Left ventricle myocardium inferior (tissue), 1 donor: ENCODE measurements at places on chromosomes 6 and 20. TPM values are rescaled to one million over a fixed set of nuclear protein-coding genes. Genes with fewer than 3 reads are reported as not detected.

DNA sequence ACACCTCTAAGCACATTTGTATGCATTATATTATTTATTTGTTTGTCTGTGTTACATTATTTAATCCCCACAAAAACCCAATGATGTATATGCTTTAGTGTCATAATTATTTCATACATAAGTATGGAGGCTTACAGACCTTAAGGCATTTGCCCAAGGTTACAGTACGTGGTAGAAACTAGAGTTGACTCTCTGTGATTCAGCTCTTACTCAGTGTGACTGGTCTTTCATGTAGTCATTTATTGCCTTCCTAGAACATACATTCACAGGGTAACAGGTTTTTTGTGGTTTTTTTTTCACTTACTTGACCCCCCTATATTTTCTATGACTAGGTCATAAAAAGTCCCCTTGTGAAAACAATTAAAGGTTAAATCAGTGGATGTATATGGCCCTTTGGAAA is 566.8 kb downstream of the TFAP2A start:
- DNase-seq = no peak

- no peak for DNase-seq
Observed at GRCh38 chr6:39839445-39839844, 47.3 kb downstream of the DAAM2 start.

DNA sequence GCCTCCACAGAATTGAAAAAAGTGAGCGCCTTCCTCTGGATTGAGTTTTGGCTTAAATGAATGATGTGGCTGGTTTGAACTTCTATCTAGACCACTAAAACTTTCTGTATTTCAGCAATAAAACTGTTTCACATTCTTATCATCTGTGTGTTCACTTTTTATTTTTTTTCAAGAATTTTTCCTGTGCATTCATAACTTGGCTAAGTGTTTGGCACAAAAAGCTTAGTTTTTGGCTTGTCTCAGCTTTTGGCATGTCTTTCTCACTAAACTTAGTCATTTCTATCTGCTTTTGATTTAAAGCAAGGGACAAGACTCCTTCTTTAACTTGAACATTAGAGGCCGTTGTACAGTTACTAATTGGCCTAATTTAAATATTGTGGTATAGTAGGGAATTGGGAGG is 1015.1 kb downstream of the EPHA7 start:
- DNase-seq = no peak

Gene RBM24
- total RNA-seq = 189 TPM

Gene TCP11
- total RNA-seq = not detected

Gene TRIM26
- total RNA-seq = 19.9 TPM

- DNase-seq = no peak
Observed at GRCh38 chr6:168385037-168385759, 55.8 kb upstream of the SMOC2 start.

DNA sequence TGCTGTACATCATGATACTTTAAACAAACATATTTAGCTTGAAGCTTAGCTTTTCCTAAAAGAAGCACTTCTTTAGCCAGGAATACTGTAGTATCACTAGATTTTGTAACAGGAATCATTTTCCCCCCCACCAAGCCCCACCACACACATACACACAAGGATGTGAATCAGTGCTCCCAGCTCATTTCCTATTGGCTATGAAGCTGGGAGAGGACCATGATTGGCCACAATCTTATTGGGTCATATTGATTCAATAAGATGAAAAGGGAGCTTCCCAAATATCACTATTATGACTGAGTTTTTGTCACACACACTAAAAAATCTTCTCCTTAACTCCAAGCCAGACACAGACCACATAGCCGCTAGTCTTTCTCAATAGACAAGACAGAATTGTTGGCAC is 140.5 kb upstream of the TNFAIP3 start:
- no peak for DNase-seq

Gene PRSS16
- 0.49 TPM for total RNA-seq

Gene SLC35D3
- total RNA-seq = 0.08 TPM

GRCh38 chr6:35831257-35832007 is 26.3 kb downstream of the LHFPL5 start:
- DNase-seq = no peak

GRCh38 chr6:90227213-90227612 is 69.4 kb downstream of the BACH2 start:
- DNase-seq = peak; percentile 17

Gene TREM1
- 0.52 TPM for total RNA-seq

DNA sequence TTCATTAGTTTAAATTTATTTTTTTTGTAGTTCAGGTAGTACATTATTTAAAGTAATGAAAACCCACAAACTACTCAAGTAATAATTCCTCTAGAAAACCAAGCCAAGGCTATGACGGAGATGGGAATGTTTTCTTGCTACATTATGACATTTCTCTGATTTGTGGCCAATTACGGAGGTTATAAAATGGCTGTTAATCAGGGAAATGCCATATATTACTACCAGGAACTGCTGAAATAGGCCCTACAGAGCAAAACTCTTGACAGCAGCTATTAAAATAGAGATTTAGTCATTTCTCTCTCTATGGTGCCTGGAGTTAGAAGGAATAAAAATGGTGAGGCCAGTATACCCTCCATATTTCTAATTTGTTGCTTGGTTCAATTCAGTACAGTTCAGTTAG is 280.0 kb downstream of the ARHGAP18 start:
- DNase-seq = no peak

DNA sequence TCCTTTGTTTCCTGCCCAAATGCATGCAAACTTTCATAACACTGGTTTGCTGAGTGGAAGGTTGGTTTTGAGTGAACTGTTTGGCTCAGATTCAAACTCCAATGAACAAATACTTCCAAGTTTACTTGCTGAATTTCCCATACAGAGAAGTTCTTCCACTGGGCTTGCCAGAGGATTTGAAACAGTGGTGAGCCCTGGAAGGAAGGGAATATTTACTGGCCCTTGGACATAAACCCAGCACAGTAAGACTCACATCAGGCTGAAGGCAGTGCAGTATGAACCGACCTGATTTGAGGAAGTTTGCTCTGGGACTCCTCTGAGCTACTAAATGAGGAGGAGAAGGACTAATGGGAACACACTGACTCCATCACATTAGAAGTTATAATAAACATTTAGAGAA is 3.8 kb downstream of the TRAF3IP2 start:
- DNase-seq = no peak

- no peak for DNase-seq
Observed at GRCh38 chr6:99344289-99344688, 5.2 kb downstream of the FAXC start.

- DNase-seq = no peak
Observed at GRCh38 chr20:12896180-12896579, 112.6 kb upstream of the SPTLC3 start.

DNA sequence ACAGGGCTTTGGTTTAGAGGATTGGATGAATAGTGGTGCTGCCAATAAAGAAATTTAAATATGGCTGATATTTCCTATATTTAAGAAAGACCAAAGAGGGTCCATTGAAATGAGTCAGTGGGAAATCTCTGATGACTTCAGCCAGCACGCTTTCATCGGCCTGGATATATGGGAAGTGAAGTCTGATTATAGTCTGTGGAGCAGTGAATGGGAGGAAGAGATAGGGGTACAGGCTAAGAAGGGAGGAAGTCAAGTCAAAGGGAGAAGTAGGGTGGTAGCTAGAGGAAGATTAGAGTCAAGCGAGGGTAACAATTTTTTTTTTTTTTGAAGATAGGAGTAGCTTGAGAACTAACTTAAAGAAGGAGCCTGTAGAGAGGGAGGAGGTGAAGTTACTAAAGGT is 22.7 kb downstream of the SLC16A10 start:
- no peak for DNase-seq

GRCh38 chr6:23754197-23754596 is 371.8 kb upstream of the NRSN1 start:
- DNase-seq = no peak

Gene GRM1
- 6.7 TPM for total RNA-seq

DNA sequence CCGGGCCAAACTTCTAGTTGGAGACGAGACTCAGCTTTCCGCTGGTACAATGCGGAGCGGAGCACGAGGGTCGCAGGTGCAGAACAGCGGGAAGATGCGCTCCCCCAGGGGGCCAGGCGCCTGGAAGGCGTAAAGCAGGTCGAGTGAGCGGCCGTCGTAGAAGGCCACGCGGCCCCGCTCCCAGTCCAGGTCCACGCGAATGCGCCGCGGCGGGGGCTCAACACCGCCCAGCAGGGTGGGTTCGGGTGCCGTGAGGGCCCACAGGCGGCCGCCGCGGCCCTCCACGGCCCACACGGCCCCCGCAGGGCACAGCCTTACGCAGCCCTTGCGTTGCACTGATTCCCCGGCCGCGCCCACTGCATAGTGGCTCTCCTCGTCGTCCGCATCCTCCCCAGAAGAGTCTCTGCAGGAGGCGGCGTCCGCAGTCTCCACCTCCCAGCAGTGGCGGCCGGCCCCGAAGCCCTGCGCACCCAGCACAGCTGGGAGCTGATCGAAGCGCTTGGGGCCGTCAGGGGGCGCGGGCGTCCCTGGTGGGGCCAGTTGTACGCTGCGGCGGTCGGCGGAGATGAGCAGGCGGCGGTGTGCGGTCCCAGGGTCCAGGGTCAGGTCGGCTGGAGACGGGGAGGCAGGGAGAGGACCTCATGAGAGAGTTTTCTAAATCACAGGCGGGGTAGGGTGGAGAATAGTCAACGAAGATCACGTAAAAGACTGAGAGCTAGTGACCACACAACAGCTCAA is 4.3 kb downstream of the PPP1R11 start:
- DNase-seq = peak; percentile 40

GRCh38 chr6:129786548-129786947 is 74.6 kb downstream of the TMEM244 start:
- DNase-seq = no peak

Gene TRIM15
- total RNA-seq = not detected

DNA sequence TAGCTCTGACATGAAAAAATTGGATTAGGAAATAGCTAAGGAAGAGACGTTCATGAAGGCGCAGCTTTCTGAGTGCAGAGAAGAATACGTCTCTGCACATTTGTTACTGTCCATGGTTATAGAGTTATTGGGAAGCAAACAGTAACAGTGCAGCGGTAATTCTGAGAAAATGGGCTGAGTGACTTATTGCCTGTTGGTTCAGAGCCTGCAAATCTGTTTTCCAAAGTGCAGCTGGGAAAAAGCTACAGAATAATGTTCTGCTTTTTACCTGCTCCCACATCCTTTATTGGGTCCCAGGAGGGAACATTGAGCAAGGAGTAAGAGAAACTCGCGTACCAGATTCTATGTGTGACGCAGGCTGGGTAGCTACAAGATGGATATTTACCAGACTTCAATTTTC is 160.2 kb downstream of the BTBD3 start:
- no peak for DNase-seq

GRCh38 chr20:56111961-56112730 is 106.8 kb upstream of the CBLN4 start:
- DNase-seq = no peak

- no peak for DNase-seq
Observed at GRCh38 chr20:63473555-63474449, 1.3 kb upstream of the KCNQ2 start.

DNA sequence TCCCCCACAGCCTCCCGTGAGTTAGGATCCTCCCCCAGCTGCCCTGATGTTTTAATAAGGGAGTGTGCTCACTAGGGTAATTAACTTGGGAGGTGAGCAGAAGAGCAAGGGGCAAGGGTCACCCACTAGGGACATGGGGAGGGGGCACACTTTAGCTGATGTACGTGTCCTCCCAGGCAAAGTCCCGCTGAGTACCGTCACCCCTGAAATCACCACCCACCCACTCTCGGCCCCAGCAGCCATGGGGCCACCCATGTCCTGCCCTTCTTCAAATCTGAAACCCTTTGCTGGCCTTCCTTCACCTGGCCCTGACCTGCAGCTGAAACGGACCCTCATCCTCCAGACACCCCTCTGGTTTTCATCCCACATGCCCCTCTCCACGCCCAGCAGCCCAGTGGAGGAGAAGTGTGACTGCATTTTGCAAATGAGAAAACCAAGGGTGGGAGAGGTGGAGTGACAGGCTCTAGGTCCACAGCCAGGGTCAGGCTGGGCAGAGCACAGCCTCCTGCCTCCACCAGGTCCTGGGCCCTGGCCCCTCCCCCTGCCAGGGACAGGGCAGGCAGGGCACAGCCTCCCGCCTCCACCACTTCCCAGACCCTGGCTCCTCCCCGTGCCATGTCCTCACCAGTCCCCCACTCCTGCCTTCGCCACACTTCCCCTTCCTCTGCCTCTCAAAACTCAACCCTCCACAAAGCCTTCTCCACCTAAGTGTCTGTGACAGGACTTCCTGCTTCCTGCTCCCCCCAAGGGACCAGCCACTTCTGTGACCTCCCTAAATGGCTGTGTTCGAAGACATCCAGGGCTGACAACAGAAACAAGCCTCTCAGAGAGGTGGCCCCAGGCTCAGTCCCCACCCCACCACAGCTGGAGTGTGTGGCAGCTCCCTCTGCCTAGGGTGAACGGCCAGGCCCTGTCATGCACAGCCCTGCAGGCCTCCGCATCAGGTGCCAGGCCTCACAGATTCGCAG is 15.1 kb downstream of the ACSS1 start:
- peak; percentile 70 for DNase-seq

DNA sequence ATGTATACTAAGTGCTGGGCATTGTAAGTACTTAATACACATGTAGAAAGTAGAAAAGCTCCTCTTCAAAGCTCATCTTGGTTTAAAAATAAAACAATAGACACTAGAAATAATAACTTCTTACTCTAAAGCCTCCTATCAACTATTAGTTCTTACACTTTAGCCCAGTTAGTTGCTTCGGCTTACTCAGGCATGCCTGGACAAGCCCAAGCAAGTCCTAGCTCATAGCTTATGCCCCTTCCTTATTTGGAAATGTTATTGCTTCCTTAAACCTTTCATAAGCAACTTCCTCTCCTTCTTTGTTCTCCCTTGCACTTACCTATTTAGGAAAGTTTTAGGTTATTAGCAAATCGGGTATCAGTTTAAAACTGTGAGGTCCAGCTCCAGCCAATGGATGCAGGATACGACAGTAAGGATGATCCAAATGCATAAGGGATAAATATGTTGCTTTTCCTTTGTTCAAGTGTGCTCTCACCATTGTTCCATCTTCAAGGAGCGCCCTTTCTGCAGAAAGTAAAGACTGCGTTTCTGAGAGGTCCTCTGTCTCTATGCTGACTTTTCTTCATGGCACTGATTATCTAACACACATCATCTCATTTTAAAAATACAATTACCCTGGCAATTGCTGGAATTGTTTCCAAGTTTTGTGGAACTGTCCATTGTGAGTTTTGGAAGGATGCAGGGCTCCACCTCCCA is 12.3 kb downstream of the TMEM30A start:
- no peak for DNase-seq

GRCh38 chr6:158959552-158959951 is 40.5 kb downstream of the RSPH3 start:
- DNase-seq = no peak

Gene RWDD2A
- total RNA-seq = 3.3 TPM
